Stimulated activated CD4-positive, alpha-beta T cell treated with anti-CD3 and anti-CD28 coated beads, TNF-alpha, amount 100 ng/mL, for 24 hours (primary cell): ENCODE measurements at places on chromosomes 4 and X.

- DNase-seq = no peak
Observed at GRCh38 chr4:118769161-118769560, 66.8 kb downstream of the SEC24D start.

DNA sequence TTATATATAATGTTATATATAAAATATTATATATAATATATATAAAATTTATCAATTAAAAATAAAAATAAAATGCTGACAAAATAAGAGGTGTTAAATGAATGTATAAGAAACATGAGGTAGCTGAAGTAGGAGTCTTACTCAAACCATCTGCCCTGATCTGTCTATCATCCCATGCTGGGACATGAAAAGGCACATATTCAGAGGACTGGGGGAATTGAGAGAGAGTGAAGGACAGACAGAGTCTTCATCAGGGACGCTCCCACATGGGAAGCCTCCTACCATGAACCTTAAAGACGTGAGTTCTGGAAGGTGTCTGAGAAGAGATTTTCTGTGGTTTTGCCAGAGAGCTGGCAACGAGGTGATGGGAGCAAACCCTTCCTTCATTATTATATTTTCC, 4.1 kb upstream of the ARSF start:
- no peak for DNase-seq

DNA sequence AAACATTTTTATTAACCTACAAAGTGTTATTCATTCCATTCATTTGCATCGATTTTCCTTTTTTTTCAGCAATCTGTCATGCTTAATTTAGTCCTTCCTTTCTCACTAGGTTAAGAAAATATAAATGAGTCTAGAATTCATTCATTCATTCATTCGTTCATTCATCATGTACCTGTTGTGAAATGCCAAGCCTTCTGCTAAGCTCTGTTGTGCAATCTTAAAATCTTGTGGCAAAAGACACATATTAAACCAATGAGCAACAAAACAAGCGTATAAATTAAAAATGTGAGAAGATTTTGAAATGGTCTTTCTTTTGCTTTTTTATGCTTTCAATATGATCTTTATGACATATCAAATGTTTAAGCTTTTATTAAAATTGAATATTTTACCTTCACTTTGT, 88.6 kb upstream of the MAD2L1 start:
- no peak for DNase-seq

DNA sequence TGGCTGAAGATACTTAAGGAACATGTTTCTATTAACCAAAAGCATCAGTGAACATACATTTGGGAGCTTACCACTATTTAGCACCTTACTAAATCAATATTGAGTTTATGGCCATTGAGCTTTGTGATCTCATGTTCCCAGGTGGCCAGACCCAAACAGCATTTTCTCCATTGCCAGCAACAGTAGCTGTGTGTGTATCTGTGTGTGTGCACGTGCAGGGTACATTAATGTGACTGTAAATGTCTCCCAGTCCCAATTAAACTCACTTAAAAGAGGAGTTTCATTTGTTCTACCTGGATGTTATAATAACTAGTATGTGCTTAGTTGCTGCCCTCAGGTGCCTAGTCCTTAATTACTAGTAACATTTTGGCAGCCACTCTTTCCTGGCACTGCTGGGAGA, 282.4 kb downstream of the NR3C2 start:
- no peak for DNase-seq

DNA sequence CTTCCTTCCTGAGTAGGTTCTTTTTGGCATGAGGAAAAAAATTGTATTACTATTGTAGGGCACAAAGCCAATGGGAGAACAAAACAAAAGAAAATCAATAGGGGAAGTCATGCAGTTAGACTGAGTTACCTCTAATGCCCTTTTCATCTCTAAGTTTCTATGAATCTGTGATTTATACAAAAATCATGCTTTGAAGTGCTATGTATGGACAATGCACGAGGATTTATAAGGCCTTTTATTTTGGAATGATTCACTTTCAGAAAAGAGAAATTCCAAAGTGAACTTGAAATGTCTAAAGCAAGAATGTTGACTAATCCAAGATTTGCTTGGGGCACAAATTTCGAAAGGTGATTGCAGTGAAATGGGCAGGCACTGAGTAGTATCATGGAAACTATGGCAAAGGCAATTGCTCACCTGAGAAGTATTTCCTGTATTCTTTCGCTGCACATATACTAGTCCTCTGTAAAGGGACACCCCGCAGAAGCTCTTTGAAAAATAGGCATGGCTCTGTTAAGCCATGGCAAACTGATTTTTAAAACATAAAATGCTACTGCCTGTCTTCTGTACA, 52.8 kb downstream of the ADGRG4 start:
- no peak for DNase-seq
